ENCODE measurements at places on chromosomes 4 and X.

GRCh38 chr4:80521438-80521837 lies 185.9 kb downstream of the CFAP299 start:
- no peak for DNase-seq

DNA sequence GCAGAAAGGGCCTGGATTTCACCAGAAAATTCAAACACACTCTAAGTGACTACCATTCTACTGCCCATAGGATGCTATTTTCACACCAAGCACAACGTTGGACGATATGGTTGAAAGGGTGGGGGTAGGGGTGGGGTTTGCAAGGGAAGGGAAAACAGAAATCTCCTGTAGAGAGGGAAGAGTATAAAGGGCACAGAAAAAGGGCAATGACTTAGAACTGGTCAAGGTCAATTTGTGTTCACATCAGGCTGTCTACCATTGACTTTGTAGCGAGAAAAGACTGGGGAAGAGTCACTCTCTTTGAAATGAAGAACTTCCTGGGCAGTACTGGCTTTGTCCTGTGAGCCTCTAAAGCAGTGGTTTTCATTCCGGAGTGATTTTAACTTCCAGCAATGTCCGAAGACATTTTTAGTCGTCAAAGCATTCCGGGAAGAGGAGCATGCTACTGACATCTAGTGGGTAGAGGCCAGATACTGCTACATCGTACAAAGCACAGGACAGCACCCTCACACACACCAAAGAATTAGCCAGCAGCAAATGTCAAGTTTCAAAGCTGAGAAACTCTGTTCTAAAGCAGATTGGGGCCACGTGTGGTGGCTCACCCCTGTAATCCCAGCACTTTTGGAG lies 48.4 kb upstream of the SLC7A3 start:
- DNase-seq, result no peak

- DNase-seq, result no peak
Observed at GRCh38 chrX:103640401-103641155, 11.8 kb downstream of the TCEAL1 start.

- no peak for DNase-seq
Observed at GRCh38 chrX:104351173-104351769, 96.5 kb upstream of the ESX1 start.

GRCh38 chr4:132646186-132646585 lies 502.9 kb upstream of the PCDH10 start:
- DNase-seq, result no peak

DNA sequence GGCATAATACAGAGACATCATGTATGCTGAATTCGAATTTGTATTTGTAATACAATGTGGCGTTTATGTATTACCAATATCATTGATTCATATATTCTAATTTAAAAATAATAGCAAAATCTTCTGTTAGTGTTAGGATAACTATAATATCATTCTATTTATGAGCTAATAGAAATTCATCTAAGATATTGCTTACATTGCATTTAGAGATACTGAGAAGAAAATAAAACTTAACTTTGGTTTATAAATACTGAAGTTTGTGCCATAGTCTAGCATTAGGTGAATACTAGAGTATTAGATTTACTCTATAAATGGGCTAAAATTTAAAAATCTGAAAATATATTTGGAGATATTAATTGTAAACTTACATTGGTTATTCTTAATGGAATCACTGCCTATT lies 1590.6 kb downstream of the PCDH18 start:
- DNase-seq, result no peak

GRCh38 chr4:177229331-177229730 lies 80.3 kb upstream of the NEIL3 start:
- DNase-seq, result no peak

GRCh38 chrX:82127228-82128123 lies 925.6 kb downstream of the SH3BGRL start:
- no peak for DNase-seq

GRCh38 chr4:40337523-40337922 lies 2.4 kb downstream of the CHRNA9 start:
- no peak for DNase-seq
